ENCODE measurements at places on chromosomes 6 and 20.
A peak's percentile ranks its signal among the peaks of the same experiment; 100 is the strongest.

DNA sequence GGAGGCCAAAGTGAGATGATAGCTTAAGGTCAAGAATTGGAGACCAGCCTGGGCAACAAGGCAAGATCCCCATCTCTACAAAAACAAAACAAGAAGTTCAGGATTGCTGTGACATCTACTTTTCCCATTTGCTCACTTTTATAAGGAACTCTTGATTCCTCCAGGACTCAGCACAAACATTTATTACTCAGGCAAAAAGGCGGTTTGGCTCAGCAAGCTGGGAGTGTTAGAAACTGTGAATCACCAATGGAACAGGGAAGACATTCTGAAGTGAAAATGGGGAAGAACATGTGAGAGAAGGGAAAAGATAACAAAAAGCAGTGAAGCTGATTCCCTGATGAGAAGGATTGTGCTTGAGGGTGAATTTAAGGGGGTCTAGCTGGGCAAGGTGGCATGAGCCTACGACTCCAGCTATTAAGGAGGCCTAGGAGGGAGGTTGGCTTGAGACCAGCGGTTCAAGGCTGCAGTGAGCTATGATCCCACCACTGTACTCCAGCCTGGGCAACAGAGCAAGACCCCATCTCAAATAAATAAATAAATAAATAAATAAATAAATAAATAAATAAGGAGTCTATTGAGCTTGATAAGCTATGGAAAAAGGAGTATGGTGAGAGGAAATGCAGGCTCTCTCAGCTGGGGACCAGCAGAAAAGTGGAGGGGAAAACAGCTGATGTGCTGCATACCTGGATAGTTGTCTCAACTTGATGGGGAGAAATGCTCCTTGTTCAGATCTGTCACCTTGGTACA lies 65.4 kb upstream of the HDDC2 start:
- DNase-seq = no peak

- no peak for DNase-seq
Measured at GRCh38 chr20:23305098-23305497, 45.5 kb upstream of the NXT1 start.

DNA sequence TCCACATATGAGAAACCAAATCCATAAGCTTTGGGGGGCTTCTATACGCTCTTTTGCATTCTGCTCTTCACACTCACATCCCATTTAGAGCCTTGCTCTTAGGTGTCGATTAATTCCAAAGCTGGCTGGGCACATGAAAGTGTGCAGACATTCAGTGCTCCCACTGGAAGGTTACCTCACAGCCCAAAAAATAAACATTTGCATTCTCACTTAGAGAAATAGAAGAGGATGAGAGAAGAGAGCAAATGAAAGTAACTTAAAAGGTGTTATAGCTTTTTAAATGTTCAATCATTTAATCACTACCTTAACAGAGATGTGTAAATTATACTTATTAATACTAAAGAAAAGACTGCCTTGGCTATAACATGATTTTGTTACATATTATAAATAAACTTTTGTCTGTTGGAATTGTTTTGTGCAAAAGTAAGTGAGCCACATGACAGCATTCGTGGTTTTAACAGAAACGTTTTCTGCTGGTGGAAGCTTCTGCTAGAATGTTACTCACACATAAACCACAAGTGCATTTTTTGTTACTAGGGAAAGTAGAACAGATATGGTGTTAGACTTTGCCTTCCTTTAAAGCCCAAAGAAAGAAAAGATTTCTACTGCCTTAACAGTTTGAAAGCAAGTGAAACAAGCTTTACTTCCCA lies 116.7 kb downstream of the SIM1 start:
- DNase-seq = no peak

DNA sequence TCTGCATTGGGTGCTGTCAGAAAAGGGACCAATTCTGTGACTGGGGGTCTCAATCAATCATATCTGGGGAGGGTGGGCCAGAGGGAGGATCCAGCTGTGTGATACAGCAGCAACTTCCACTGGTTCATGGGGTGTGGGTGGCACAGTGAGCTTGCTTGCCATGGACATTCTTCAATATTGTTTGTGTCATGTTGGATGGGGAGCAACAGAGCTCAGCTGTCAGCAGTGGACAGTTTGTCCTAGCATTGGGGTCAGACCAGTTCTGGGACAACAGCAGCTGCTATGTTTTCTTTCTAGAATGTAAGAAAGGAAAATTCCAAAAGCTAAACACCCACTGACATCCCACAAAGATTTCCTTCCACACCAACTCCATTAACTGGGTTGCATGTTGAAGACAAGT lies 221.9 kb upstream of the CDH4 start:
- no peak for DNase-seq

DNA sequence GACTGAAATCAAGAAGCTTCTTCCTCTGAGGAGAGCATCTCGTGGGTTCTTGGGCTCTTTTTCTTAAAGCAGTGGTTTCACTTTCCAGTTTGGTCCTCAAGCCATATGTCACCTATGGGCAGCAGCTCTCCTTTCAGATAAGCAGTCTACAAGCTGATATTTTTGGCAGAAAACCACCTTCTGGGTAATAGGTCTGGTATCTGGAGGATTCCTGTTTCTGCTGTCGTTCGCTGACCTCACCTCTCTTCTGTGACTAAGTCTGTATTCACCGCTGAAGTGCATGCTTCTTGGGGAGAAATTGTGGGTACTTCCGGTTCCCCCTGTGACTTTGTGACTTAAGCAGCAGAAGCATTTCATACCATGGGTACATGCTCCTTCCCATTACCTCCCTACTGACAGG lies 193.6 kb downstream of the EDN1 start:
- DNase-seq = no peak

GRCh38 chr6:168589275-168589674 lies 148.3 kb downstream of the SMOC2 start:
- no peak for DNase-seq

DNA sequence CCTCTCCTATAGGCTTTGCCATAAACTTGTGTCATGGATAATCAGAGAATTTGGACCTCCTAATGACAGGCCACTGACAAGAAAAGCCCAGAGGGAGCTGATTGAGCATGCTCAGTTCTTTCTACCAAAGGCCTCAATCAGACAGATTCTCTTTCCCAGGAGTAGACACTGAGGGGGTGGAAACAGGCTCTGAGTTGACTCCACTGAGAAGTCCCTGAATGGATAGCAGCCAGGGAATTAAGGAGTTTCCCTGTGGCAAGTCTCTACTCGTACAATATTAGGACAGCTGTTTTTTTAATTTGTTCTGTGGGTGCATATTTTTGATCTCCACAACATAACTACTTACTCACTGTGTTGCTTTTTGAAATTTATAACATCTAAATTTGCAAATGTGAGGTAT lies 63.3 kb downstream of the SLC16A10 start:
- no peak for DNase-seq

- no peak for DNase-seq
Measured at GRCh38 chr6:149451376-149452036, 33.3 kb downstream of the ZC3H12D start.

DNA sequence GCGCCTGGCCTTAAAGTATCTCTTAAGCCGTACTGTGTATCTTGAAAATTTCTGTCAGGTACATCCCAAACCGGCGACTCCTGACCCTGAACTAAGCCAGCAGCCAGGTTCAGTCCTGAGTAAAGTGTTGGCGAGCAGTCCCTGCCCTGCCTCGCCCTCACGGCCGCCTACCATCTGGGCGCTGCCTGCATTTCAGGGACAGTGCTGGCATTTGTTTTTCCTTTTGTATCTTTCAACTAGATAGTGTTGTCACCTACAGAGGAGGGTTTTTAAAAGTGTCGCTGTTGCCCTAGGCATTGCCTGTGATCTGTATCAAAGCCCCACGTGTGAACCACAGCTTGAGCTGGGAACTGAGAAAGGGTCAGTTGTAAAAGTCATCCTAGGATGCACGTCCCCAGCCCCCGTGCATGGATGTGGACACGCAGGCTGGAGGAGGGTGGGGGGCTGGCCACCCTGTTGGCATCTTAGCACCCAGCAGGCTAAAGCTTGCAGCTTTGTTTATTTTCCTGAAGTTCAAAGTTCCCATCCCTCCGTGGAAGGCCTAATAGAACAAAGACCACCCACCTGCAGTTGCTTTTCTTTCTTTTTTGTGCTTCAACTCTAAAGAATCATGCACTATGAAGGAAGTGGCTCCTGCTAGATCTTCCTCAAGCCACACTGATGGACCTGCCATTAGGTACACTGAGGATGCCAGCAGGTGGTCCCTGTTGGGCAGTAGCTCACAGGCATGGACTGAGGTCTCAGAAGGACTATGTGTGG lies 136.8 kb downstream of the ZDHHC14 start:
- no peak for DNase-seq

DNA sequence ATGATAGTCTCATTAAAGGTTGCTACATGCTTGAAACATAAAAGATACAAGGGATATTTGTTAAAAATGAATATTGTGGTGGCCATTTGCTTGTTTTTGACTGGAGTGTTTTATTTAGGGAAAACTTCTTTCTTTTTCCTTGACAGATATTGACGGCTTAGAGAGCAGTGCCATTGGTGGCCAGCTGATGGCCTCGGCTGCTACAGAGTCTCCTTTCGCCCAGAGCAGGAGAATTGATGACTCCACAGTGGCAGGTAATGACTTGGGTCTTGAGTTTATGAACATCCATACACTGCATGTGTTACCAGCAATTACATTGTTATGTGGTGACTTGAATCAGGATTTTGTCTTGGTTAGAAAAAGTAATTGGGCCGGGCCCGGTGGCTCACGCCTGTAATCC lies 67.5 kb upstream of the PBOV1 start:
- no peak for DNase-seq

- DNase-seq = peak; percentile 20
Measured at GRCh38 chr6:63804381-63804956, 168.9 kb downstream of the PHF3 start.

DNA sequence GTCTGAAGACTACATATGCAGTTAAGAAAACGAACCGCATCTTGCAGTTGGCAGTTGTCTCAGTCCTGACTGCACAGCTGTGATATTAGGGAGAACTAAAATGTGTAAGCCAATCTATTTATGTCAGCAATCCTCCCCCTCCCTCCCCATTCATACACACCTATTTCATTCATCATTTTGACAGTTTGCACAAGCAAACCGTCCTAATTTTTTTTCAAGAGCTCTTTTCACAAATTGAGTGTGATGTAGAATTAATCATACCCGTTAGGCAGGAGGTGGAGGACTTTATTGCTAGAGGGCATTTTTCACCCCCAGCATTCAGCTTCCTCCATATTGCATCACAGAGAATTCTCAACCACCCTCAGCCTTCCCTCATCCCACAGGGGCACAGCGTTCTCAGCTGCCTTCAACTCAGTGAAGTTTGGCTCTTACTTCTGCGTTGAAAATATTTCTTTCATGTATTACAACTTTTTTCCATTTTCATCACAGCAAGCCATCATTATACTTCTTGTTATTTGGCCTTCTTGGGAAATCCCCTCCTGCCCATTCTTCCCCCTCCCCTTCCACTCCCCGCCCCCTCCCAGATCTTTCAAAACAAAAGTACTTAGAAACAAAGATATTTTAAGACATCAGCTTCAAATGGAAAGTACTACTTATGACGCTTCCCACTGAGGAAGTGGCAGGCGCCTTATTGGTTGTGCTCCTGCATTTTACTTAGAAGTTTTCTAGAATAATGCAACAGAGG lies 37.5 kb downstream of the NOX3 start:
- DNase-seq = no peak

- no peak for DNase-seq
Measured at GRCh38 chr20:3248993-3249347, 10.0 kb upstream of the SLC4A11 start.

- peak; percentile 15 for DNase-seq
Measured at GRCh38 chr6:143744551-143745165, 66.9 kb downstream of the PHACTR2 start.

DNA sequence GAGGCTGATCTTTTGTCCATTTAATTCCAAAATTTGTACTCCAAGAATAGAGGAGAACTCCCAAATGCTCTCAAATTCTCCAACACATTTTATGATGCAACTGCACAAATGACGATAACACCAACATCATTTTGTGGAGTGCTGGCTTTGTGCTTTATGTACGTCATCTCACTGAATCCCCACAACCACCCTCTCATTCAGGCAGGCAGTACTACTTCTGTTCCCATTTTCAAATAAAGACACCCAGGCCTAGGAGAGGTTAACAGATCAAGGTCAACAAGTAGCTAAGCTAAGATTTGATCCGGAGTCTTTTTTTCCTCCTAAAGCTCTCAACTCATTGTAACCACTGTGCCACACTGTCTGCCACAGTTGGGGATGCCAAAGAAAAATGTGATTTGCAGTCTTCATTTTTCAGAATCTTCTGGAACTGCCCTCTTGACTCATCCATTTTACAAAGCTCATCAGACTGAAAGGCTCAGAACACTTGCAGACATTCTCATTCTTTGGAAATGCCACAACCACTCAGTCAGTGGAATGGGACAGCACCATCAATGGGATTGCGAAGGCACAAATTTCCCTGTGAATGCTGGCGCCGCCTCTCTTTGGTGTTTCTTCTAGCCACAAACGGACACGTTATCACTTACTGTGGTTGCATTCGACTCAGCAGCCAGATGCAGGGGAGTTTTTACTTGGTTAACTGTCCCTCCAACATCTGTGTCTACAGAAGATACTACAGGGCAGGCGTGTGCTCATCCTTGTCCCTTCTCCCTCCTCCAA lies 184.4 kb downstream of the GJA10 start:
- DNase-seq = no peak

GRCh38 chr6:73817253-73817652 lies 121.2 kb downstream of the CD109 start:
- no peak for DNase-seq

- DNase-seq = no peak
Measured at GRCh38 chr20:25077610-25078169, 4.3 kb downstream of the VSX1 start.

DNA sequence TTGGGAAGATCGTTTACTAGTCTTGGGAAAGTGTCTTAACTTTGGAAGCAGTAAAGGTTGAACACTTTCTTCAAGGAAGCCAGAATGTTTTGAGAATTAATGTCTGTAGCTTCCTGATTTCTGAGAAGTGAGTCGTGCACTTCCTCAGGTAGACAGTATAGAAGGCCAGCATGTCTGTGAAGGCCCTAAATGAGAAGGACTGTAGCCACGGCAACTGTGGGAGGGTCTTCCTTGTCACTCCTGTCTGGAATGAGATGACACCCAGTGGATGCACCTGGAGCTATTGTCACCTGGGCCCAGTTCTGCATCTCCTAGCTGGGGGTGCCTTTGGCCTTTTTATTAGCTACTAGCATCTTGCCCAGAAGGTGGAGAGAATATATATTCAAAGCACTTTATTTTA lies 8.8 kb downstream of the STX16 start:
- no peak for DNase-seq

DNA sequence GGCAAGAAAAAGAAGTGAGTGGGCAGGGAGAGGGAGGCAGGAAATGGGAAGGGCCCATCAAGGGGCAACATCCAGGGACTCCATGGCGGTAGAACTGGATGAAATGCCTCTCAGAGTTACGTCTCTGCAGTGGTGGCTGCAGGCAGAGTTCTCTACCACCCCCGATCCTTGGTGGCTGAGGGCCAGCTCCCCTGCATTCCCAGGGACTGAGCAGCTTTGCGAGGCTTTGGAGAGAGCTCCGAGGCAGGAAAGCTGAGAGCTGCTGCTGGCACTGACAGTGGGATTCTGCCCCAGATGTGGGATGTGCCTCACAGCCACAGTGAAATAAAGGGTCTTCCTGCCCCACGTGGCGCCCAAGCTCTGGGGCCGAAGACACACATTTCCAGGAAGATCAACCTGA lies 236.6 kb downstream of the SLC24A3 start:
- DNase-seq = no peak

All from kidney (tissue), 22 donors.